ENCODE measurements at places on chromosomes 7 and 10.

DNA sequence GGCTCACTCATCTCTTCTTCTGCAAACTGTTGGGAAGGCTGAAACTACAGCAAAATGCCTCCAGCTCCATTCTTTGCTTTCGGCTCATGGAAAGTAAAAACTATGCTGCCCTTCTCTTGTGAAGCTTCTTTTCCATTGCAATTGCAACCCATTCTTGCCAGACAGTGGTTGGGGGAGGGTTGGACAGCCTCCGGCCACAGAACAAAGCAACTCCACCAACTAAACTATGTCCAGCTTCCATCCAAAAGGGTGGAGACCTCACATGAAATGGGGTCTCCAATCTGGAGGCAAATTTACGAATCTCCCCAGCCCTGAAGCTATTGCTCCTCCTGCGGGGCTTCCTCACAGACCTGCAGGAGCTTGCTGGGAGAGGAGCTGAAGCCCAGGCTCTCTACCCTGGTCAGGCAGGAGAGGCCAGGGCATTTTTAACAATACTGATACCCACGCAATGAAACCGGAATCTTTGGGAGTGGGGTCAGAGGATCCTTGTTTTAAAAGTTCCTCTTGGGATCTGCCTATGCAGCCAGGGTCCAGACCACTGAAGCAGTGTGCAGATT is 549 bp downstream of the GPNMB start:
- no peak for DNase-seq

DNA sequence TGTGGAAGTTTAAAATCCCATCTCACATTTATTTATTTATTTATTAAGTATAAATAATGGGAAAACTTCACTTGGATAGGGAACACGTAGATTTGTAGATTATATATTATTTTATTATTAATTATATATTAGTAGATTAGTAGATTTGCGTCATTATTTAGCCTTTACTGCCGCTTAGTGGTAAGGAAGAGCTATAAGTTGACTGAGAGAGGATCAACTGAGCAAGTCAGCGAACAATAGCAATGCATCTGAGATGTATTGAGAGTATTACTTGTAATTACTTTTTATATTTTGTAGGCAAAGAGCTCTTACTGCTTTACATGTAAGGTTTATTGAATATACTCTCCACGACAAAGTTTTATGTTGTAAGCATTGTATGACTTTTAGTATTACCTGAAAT is 244.5 kb upstream of the ANKRD30A start:
- no peak for DNase-seq

- no peak for DNase-seq
Measured at GRCh38 chr10:23395017-23395416, 43.9 kb upstream of the OTUD1 start.

- no peak for DNase-seq
Measured at GRCh38 chr7:133904776-133905175, 222.4 kb upstream of the LRGUK start.

DNA sequence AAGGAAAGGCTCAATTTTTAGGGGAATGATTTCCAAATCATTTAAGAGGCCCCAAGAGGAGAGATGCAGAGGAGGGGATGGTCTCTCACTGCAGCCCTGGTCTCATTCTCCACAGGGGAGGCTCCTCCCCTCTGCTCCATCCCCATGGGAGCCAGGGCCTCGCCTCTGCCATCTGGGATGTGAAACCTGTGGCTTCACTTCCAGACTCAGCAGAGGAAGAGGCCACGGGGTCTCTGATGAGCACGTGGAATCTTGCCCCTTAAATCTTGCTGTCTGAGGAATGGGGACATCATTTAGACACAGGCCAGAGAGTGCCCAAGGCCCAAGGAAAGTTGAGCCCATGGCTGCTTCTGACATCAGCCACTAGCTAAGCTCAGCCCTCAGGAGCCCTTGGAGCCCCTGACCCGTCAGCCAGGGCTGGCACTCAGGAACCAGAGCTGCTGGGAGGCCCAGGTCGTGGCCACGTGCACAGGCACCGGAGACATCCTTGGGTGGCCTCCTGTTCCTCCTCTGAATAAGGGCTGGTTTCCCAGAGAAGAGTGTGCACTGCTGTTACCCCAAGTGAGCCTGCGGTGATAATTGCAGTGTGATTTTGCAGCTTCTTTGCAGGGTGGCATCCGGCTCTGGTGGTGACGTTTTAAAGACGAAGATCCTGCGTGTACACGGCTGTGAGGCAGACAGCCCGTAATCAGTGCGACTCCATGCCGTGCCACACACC is 50.5 kb downstream of the VIPR2 start:
- no peak for DNase-seq

- no peak for DNase-seq
Measured at GRCh38 chr10:83252596-83252995, 886.7 kb upstream of the GHITM start.
